Stimulated activated CD4-positive, alpha-beta T cell treated with anti-CD3 and anti-CD28 coated beads, TNF-alpha, amount 100 ng/mL, for 1 hour (primary cell): ENCODE measurements at places on chromosomes 4 and X.

GRCh38 chr4:138037696-138038095 lies 204.5 kb downstream of the SLC7A11 start:
- no peak for DNase-seq

DNA sequence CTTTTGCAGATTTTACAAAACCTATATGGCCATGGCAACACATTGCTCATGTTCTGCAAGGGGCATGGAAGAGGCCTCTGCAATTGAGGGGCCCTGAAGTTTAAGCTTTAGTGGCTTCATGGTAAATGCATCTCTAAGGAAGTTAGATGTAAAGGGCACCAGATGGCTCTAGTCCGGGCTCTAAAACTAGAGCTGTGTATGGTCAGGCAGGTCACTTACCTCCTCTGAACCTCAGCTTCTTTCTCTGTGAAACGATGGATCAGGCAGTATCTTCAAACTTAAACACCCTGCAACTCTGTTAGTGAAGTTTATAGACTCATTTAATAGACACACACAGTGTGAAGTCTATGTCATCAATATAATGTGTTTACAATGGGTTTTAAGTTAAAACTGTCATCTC lies 10.0 kb downstream of the MAGEB17 start:
- DNase-seq: no peak

GRCh38 chr4:76253511-76253910 lies 2.0 kb downstream of the FAM47E start:
- DNase-seq: no peak

GRCh38 chrX:110678591-110678990 lies 117.0 kb downstream of the CHRDL1 start:
- no peak for DNase-seq

DNA sequence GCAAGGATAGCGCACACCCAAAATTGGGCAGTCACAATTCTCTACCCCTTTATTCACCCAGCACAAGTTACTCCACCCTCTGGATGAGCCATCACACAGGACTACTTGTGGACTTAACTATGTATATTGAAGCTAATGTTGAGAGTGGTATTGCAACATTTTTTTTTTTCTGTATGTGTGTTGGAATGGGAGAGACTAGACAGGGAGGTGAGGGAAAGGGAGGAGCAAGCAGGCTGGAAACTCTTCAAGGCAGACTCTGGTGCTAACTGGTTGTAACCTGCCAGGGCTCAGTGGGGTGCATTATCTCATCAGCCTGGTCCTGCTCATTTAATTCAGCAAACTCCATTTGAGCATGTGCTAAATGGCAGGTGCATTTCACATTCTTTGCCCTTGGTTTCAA lies 18.4 kb upstream of the CWH43 start:
- DNase-seq: no peak

DNA sequence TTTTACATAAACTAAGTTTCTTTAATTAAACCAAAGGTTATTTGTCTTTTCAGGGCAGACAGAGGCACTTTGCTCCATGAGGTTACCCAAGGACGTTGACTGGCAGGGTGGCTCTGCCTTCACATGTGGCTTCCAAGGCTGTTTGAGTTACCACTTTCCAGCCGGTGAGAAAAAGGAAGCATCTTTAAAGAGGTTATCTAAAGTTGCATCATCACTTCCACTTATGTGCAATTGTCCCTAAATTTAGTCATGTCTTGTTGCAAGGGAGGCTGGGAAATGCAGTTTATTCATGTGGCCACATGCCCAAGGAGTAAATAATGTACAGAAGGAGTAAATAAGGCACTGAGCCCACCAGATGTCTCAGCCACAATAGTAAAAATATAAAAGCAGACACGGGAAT lies 29.0 kb upstream of the RAP1GDS1 start:
- no peak for DNase-seq

GRCh38 chrX:40170830-40171512 lies 73.2 kb upstream of the BCOR start:
- DNase-seq: no peak

DNA sequence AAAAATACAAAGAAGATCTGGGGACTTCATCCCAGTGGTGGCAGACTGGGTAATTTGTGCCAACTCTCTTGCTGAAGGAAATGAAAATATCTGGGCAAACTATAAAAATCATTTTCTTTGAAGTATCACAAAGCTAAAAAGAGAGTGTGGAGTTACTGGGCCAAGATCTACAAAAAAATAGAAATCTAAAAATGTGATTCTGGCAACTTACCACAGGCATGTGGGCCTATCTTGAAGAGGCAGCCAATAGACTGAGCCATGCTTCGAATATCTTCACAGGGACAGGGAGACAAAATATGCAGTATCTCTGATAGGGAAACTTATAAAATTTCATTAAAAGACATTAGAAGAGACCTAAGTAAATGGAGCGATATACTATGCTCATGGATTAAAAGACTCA lies 168.8 kb downstream of the RCHY1 start:
- no peak for DNase-seq

- no peak for DNase-seq
These were observed 3.0 kb upstream of the PCGF3 start for GRCh38 chr4:702618-703048.

GRCh38 chrX:110748256-110748806 lies 47.3 kb downstream of the CHRDL1 start:
- no peak for DNase-seq

DNA sequence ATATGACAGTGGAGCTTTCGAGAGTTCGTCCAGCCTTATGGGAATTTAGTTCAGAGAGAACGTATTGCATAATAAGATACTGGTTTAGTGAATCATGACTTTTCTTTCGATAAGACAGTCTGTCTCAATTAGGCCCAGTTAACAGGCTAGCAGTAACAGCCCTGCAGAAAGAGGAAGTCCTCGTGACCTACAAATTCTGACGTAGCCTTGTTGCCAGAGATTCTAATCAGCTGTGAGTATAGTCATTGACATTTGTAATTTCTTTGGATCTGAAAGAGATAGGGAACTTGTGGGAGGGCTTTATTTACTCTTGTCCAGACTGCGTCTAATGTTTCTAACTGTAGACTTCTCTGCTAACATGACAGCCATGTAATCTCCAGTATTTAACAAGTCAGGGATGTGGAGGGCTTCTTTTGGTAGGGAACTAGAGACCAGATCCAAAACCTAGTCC lies 15.8 kb downstream of the ART3 start:
- DNase-seq: no peak

GRCh38 chr4:5750946-5751665 lies 40.1 kb downstream of the EVC start:
- DNase-seq: no peak

- no peak for DNase-seq
These were observed 69.6 kb upstream of the MTNR1A start for GRCh38 chr4:186624951-186625350.

GRCh38 chr4:8878421-8878820 lies 6.8 kb upstream of the HMX1 start:
- DNase-seq: no peak

DNA sequence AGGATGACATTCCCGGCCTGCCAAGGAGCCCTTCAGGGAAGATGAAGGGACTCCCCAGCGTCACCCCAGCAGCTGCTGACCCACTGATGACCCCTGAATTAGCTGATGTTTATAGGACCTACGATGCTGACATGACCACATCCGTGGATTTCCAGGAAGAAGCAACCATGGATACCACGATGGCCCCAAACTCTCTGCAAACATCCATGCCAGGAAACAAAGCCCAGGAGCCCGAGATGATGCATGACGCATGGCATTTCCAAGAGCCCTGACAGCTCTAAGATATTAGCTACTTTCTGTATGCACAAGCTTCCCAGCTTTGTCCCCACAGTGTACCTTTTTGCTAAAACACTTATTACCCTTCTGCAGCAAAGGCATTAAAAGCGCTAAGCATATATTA lies 14.4 kb downstream of the AMBN start:
- DNase-seq: no peak

- no peak for DNase-seq
These were observed 147.0 kb downstream of the APBB2 start for GRCh38 chr4:41067369-41067768.

GRCh38 chr4:115780268-115780667 lies 666.8 kb upstream of the NDST4 start:
- no peak for DNase-seq

DNA sequence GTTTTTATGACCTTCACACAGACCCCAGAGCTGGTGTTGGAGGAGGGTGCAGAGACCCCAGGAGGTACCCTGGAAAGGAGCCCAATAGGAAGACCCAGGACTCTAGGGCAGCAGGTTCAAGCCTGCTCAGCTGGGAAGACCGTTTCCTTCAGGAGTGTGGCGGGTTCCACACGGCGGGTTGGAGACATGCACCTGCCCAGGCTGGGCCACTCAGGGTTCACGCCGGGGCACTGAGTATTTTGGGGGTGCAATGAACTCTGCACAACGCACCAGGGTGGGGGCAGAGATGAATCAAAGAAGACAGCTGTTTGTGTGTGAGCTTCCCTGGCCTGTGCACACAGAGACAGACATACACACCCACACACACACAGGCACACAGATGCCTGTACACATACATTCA lies 52.5 kb upstream of the PPP2R3B start:
- DNase-seq: no peak

DNA sequence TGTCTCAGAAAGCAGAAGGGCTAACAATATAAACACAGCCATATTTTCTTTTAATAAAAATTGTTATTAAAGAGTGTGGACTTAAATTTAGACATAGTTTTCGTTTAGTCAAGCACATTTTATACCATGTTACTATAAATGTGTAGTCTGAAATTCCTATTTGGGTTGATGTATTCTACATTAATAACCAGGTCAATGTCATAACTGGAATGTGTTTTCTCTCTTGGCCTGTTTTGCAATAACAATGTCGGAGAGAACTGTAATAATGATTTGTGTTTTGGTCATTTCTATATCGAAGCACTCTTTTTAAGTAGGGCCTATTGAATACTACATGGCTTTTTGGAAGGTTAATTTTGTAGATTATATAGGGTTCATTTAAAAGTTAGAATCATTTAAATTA lies 5.5 kb downstream of the USO1 start:
- no peak for DNase-seq

- no peak for DNase-seq
These were observed 281.9 kb upstream of the MAD2L1 start for GRCh38 chr4:120348521-120348920.
